ENCODE measurements at places on chromosomes 5 and 9.

GRCh38 chr9:110065532-110065931 lies 142.4 kb downstream of the C9orf152 start:
- DNase-seq, result no peak

DNA sequence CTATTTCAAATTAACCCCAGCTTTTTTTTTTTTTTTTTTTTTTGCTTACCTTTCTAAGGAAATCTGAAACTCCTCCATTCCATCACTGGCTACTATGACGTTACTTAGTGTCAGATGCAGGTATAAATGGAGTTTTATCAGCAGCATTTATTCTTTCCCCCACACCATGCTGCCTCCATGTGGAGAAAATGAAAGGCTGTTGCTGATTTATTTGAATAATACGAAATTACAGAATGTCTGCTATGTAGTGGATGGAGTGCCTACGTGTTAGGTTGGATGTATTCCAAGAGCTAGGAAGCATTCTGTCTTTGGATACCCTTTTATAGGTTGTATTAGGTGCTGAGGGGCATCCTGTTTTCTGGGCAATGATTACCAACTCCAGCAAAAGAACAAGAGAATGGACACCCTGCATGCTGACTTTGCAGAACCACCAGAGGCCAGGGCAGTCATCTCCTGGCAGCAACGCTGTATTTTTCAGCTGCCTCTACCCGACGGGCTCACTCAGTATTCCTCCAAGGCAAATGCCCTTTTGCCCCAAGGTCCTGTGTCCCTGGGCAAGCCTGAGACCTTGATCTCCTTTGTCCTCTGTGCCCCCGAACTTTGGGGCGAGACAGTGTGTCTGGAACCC lies 199.5 kb downstream of the ALDH1A1 start:
- DNase-seq, result no peak

GRCh38 chr5:76443066-76443800 lies 40.1 kb downstream of the IQGAP2 start:
- DNase-seq, result no peak

GRCh38 chr9:68509689-68510088 lies 31.0 kb downstream of the TMEM252 start:
- no peak for DNase-seq

All from hematopoietic multipotent progenitor cell (in vitro differentiated cells).